Stimulated activated CD8-positive, alpha-beta memory T cell treated with anti-CD3 and anti-CD28 coated beads, Interleukin-2, amount 100 ng/mL, for 1 hour (primary cell): ENCODE measurements at places on chromosomes 6 and 20.

- DNase-seq = no peak
Measured at GRCh38 chr20:20489054-20489453, 121.2 kb downstream of the INSM1 start.

GRCh38 chr20:48451401-48451800 lies 376.4 kb downstream of the PREX1 start:
- no peak for DNase-seq

DNA sequence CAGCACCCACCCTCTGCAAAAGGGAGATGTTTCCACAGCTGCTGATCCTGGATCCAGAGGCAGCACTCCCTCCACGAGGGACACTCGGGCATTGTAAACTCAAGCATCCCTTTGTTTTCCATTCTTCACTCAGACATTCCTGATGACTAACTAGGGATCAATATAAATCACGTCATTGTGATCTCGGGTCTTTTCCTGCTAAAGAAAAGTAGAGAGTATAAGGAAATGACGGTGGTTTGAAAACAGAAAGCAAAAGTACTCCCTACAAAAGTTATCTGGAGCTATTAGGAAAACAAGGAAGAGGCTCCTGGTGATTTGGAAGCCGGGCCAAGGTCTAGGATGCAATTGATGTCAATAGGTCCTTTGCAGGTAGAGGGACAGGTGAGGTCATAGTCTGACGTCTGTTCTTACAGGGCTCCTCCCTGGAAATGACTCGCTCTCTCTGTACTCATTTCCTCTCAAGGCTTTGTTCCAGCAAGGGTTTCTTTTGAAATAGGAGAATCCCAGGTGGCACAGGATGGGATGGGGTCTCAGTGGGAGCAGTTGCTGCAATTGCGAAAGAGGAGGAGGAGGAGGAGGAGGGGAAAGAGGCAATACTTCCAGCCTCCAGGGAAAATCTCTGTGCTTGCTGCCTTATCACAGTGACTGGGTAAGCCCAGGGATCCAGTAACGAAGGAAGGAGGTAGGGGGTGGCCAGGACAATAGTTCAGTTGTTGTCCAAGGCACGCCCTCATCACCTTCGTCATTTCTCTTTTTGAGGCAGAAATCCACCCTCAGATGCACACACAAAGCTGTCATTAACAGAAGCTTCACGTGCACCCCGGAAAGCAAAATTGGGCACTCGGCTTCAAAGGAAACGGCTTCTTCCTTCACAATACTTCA lies 222.8 kb downstream of the LY86 start:
- no peak for DNase-seq

GRCh38 chr6:132659082-132659481 lies at the start of gene TAAR1:
Gene TAAR1, minus strand, starts transcription at chr6:132659182. Its CDS starts 13,179 bp downstream, at chr6:132646003.
- no peak for DNase-seq

DNA sequence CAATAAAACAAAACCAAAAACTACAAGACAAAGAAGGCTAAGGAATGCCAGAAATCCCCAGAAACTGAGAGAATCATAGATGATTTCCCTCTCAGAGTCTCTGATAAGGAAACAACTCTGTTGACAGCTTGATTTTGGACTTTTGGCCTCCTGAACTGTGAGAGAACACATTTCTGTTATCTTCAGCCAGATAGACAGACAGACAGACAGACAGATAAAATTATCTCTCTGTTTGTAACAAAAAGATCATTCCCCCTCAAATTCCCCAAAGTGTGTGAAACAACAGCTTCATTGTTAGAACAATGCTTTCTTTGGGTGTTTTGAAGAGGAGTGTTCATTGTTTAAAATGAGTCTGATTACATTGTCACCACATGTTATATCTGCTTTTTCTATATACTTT lies 148.2 kb downstream of the BCKDHB start:
- DNase-seq = no peak

GRCh38 chr6:1144842-1145767 lies 166.8 kb upstream of the FOXQ1 start:
- DNase-seq = no peak

DNA sequence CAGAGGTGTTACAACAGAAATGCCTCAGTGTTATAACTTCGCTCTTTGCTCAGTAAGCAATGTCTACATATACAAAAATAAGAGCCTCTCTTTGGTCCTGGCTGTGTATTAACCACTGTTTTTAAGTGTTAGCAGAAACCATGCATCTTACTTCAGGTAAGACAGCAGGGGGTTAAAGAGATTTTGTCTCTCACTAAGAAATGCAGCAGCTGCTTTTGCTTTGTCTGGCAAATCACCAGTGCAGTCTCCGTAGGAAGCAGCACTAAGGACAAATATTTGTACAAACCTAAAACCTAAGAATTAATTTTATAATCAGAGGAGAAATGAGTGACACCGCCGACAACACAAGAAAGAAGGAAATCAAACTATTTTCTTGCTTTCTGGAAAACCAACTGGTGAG lies 758 bp downstream of the SMIM28 start:
- no peak for DNase-seq

DNA sequence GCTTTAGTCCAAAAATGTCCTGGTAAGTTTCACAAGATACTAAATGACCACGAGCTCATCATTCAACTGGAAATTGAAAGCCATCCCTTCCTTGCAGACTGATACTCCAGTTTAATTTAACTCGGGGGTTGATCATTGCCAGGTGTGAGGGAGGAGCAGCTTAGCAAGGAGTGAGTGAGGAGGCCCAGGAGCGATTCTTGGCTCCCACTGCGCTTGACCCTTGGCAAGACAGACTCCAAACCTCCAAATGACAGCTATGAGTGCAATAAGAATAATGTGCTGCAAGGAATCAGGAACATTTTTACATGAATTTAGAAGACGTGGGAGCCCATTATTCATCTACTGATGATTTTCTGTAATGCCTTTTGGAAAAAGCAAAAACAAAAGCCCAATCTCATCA lies 64.9 kb downstream of the LAMA4 start:
- DNase-seq = no peak

DNA sequence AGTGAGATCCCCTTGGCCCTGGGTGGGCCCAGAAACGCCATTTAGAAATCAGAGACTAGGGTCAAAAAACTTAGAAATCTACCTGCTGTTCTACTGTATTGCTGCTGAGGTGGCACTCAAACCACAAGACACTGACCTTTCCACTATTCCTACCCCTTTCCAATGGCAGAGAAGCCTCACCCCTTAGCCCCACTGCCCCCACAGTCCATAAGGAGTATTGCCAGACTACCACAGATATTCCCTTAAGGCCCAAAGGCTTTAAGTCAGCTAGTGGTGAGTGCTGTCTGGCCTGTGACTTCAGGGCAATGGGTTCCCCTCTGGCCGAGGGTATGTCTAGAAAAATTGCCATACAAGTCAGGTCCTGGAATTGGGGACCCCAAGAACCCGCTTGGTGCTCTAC lies 656.1 kb downstream of the COL12A1 start:
- DNase-seq = no peak

- no peak for DNase-seq
Measured at GRCh38 chr6:74222768-74223333, 526.8 kb downstream of the CD109 start.

DNA sequence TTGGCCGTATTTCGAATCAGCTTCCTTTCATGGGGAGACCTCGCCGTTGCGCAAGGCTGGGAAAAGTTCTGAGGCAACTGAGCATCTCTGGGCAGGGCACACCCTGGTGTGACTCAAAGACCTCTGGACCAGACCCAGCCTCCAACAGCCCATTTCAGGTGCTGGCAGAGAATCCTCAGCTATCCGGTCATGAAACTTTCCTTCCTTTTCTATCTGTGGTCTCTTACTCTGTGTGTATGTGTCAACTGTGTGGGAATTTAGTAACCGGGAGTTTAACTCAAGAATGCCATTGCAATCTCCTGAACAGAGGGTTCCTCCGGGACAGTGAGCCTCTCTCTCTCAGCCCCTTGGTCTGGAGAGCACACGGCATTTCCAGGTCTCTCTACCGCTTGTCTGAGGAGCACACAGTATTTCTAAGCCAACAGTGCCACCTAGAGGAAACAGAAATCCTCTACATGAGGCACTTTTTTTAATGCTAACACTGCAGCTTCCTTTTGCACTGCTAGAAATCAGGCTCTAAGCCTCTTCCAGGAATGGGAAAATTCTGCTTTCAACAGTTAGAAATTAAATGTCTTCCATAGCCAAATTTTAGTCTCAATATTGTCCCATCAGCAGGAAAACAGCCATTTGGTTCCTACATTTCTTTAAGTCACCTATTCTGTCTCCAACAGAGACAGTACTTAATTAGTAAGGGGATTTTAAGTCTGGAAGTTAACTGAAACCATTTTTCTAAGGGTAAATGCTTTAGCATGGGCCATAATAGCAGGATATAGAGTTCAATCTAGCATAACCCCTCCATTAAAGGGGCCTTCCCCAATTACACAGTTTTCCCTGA lies 32.7 kb downstream of the PLN start:
- DNase-seq = no peak

- no peak for DNase-seq
Measured at GRCh38 chr6:4180652-4181255, 45.4 kb upstream of the ECI2 start.

DNA sequence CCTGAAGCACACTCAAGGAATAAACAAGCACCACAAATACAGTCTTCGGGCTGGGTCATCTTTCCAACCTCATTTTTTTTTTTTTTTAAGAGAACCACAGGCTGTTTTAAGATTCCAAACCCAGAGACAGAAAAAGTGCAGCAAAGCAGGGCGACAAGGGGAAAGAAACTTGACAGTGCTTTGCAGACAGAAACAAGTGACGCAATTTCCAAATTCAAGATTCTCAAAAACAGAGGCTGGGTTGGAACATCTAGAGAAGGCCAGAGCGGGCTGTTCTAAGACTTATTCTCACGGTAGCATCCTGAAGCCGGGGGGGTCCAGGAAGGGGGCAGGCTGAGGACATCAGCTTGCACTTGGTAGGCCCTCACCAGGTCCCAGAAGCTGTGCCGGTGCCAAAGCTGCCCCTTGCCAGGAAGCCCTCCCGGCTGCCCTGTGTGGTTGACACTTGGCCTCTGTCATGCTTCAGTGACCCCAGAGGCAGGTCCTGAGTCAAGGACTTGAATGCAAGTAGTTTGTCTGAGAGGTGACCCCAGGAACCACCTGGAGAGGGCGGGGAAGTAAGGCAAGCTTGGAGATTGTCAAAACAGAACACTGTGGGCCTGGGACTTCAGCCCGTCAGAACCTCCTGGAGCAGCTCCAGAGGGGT lies 50.5 kb downstream of the BMP7 start:
- DNase-seq = no peak

DNA sequence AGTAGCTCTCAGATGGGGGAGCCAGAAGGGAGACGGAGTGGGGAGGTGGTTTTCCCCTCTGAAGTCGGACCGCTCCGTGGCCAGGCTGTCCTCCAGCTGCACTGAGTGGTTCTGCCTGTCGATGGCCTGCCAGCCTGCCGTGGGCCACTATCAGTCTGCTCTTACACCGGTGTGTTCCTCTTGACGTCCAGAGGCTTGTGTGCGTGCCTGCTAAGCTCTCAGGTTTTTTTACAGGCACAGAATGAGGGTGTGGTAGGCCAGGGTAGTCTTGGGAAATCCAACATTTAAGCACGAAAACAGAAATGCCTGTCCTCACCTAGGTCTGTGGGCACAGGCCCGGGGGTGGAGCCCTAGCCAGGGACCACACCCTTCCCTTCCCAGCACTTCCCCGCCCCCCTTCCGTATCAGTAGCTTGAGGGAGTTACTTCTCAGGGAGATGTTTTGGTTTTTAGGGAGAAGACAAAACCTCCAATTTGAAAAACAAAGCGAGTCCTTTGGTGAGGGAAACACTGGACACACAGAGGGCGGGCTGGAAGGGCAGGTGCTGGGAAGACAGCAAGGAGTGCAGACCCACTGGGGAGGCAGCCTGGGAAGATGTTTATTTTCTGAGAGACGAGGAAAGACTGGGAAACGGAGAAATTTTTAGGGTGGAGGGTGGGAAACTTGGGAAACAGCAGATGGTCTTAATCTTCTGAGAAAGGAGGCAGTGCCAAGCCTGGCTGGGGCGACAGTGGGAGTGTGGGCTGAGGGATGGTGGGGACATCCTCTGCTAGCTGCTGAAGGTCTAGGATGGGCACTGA lies 106.5 kb downstream of the LY86 start:
- DNase-seq = no peak

DNA sequence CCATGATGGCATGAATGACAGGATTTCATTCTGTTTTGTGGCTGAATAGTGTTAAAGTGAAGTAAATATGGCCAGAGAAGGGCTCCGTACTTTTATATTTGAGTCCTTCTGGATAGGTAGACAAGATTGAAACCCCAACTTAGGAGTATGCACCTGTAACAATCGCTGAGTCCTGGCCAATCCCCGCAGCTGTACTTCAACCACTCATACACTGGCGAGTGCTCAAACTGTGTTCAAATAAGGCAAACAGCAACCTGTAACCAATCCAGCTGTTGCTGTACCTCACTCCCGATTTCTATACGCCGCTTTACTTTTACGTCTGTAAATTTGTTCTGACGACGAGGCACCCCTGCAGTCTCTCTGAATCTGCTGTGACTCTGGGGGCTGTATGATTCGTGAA lies 6.7 kb downstream of the TTLL2 start:
- DNase-seq = no peak

GRCh38 chr6:141056945-141057625 lies 1075.6 kb upstream of the GJE1 start:
- no peak for DNase-seq

DNA sequence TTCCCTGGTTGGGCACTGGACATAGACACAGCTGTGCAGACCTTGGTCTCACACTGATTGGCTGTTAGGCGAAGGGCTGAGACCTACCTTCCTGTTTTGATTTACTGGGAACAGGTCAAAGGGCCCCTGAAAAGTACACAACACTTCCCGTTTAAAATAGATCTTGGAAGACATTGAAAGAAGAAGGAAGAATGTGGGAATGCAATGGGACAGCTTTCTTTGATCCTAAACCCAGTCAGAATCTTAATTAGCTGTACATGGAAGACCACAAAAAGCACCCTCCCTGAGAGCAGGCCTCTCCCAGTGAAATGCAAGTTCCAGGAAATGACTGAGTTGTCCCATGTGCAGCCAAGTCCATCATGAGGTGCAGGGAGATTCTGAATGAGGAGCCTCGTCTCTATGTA lies 83.6 kb upstream of the EXOC2 start:
- DNase-seq = no peak

DNA sequence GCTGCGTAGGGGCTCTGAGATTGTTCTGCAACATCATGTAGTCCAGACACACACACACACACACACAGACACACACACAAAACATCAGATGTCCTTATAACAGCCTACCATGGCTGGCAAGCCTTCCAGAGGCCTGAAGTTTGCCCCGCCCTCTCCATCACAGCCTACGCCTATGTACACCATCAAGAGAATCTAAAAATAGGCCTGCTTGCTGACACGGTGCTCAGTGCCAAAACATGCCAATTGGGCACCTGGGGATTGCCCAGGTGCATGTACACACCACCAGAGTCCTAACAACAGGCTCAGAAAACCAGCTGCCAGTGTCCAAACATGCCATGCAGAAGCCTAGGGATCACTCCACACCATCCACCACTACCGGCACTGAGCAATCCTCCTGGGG lies 391.7 kb upstream of the SPTLC3 start:
- no peak for DNase-seq

GRCh38 chr6:132995009-132995408 lies 180.6 kb downstream of the RPS12 start:
- no peak for DNase-seq

- no peak for DNase-seq
Measured at GRCh38 chr6:89410231-89410761, 1.8 kb downstream of the RRAGD start.
